ENCODE measurements at places on chromosomes 5 and 9. TPM values are rescaled to one million over a fixed set of nuclear protein-coding genes. Genes with fewer than 3 reads are reported as not detected.

Gene INSL6
- total RNA-seq = not detected

Gene IRGM
- total RNA-seq = not detected

Gene IFT74
- total RNA-seq = 12.0 TPM

Gene GMCL2
- not detected for total RNA-seq

Gene TRIM7
- 3.8 TPM for total RNA-seq
